ENCODE measurements at places on chromosomes 7 and 10.

- DNase-seq, result no peak
Measured at GRCh38 chr10:10587744-10588393, 429.8 kb upstream of the CELF2 start.

DNA sequence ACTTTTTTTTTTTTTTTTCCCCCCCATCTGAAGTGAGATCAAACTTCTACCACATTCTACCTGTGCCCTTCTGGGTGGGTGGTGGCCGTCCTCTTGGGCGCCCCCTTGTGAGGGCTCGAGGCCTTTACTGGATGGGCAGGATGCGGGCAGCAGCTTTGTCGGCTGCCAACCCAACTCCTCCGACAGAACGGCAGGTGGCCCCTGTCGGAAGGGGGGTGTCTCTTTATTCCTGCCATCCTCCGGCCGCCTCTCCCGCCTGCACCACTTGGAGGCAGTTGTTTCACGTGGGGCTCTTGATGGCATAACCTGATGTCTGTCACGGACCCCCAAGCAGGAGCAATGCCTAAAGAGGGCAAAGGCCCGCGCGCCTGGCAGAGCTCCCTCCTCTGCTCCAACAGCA, 31.0 kb downstream of the AMZ1 start:
- DNase-seq, result peak; percentile 65

- no peak for DNase-seq
Measured at GRCh38 chr10:99652800-99653390, 6.4 kb upstream of the ENTPD7 start.

- no peak for DNase-seq
Measured at GRCh38 chr10:71307469-71308085, 11.5 kb upstream of the SLC29A3 start.

- peak; percentile 50 for DNase-seq
Measured at GRCh38 chr7:141702047-141702567, at the start of gene DENND11. Gene DENND11 (minus strand): TSS chr7:141702166. CDS start chr7:141702153, 13 bp downstream.

DNA sequence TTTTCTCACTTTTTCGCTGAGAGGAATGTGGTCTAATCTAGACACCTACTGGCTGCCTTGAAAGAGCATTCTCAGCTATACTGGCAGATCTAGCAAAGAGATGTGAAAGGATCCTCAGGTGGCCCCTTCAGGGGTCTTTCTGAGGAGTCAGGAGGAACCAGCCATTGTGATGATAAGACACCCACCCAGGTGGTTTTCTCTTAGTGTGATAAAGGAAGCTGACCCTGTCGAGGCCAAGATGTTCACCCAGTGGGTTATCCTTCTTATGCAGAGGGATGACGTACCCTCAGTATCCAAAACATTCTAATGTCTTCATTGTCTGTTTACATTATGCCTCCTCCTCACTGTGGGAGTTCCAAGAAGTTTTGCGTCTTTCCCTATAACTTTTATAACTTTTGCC, 98.3 kb upstream of the LRGUK start:
- DNase-seq, result no peak

- no peak for DNase-seq
Measured at GRCh38 chr10:33341637-33342036, 7.2 kb upstream of the NRP1 start.

GRCh38 chr10:97063983-97064837, 121.5 kb downstream of the SLIT1 start:
- DNase-seq, result no peak

GRCh38 chr10:84743483-84743882, 415.1 kb downstream of the CCSER2 start:
- no peak for DNase-seq

- no peak for DNase-seq
Measured at GRCh38 chr10:92173996-92174395, 116.9 kb downstream of the CPEB3 start.

DNA sequence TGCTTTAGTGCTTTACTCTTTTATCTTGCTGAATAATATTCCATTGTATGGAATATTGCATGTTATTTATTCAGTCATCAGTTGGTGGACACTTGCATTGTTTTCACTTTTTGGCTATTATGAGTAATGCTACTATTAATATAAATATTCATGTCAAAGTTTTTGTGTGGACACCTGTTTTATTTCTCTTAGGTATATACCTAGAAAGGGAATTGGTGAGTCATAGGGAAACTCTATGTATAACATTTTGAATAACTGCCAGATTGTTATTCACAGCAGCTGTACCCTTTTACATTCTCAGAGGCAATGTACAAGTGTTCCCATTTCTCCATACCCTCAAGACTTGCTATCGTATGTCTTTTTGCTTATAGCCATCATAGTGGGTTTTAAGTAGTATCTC, 268.7 kb downstream of the SEMA3A start:
- no peak for DNase-seq

DNA sequence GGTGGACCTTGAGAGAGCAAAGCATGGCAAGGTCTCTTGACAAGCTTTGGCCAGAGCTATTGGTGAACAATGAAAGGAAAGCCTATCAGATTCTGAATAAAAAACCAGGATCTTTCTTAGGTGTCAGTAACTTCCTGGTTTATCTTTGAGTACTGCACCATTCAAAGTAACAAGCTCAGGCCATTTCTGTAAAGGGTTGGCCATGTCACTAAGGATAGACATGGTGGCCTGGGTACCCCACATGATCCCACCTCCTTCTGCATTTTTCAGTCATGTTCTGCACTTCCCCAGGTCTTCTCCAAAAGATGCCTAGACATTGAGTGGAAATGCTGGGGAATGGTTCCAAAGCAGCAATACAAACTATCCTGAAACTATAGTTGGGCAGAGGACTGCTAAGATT, 242.0 kb downstream of the ARHGAP12 start:
- DNase-seq, result no peak

- DNase-seq, result no peak
Measured at GRCh38 chr7:94056796-94057207, 52.6 kb upstream of the BET1 start.

DNA sequence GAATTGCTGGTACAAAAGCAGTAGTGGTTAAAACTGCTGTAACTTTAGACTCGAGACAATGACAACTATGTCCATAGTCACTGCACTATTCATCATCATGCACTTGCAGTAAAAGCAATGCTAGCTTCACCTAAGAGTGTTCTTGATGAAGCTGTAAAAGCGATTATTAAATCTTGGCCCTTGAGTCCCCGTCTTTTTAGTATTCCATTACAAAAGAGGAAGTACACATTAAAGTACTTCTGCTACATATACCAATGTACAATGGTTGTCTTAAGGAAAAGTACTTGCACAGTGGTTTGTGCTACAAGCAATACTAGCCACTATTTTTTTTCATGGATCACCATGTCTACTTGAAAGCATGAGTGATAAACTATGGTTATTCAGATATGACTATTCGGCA, 78.3 kb downstream of the ATAD1 start:
- no peak for DNase-seq

DNA sequence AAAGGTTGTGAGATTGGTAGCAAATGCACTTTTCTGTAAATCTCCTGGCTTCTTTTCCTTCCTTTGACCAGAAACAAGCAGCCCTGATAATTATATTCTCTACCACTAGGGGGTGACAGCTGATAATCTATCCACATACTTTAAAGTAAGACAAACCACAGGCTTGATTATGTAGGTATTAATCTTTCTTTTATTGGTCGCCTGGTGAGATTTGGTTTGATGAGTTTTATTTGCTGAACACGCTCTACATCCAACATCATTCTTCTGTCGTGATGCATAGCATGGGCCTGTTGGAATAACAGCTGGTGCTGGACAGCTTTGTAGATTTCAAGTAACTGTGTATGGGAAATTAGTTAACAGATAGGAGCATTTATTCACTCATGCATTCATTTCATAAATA, 63.5 kb downstream of the ZNF365 start:
- DNase-seq, result no peak

- no peak for DNase-seq
Measured at GRCh38 chr7:127600885-127601284, 7.3 kb downstream of the FSCN3 start.

DNA sequence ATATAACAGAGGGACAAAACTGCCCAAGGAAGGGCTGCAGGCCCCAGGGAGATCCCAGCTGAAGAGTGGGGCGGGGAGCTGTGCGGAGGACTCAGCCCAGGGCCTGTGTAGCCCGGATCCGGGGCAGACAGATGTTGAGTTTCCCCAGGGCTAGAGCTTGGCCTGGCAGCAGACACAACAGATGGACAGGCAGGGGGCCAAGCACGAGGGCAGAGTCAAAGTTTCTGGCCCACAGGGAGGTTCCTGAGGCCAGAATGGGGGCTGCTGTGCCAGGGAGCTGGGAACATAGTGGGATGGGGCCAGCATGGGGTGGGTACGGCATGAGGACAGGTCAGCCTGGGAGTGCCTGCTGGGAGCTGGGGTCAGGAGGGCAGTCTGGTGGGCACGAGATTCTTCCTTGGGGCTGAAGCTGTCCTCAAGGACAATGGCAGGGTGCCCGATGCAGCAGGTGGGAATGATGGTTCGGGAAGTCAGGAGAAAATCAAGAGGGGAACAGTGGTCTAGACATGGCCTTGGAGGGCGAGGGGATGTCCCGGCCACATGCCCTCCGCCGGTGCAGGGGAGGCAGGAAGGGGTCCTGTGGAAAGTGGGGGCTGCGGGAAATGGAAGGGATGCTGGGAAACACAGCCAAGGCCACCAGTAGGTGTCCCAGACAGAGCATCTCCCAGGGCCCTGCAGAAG, 519.1 kb upstream of the FOXK1 start:
- no peak for DNase-seq

GRCh38 chr10:116877391-116877790, 28.1 kb downstream of the ENO4 start:
- no peak for DNase-seq

DNA sequence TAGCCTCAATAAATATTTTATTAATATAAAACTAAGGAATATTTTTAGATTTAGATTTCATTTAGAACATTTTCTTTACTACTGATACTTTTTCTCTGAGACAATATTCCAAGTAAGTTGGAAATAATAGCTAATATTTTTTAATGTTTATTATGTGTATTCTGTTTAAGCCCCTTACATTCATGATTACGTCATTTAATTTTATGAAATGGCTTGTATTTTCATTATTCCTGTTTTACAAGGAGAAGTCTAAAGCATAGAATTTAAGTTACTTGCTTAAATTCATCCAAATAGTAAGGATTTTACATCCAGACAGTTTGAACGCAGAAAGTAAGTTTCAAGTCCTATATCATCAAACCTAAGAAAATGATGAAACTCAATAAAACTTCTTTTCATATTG, 6.1 kb downstream of the DGKB start:
- DNase-seq, result no peak

- no peak for DNase-seq
Measured at GRCh38 chr10:7606951-7607404, 59.8 kb downstream of the ITIH5 start.

- no peak for DNase-seq
Measured at GRCh38 chr10:3978174-3978573, 193.2 kb upstream of the KLF6 start.

DNA sequence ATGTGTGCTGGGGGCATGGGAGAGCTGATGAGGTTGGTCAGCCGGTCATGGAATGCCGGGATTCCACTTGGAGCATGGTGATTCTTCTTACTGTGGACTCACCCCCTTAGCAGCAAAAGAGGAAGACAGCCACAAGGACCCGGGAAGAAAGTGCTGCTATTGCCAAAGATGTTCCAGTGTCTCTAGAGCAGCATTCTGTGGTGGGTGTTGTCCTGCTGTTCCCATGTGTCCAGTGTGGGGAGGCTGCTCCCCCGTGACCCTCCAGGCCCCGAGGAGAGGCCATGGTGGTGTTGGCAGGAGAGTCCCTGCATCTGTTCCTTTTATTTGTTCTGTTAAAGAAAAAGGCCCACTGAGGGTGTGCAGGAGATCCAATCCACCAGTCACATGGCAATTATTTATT, 499.4 kb downstream of the RPS24 start:
- DNase-seq, result no peak

GRCh38 chr10:117967149-117967650, 79.5 kb downstream of the RAB11FIP2 start:
- no peak for DNase-seq

DNA sequence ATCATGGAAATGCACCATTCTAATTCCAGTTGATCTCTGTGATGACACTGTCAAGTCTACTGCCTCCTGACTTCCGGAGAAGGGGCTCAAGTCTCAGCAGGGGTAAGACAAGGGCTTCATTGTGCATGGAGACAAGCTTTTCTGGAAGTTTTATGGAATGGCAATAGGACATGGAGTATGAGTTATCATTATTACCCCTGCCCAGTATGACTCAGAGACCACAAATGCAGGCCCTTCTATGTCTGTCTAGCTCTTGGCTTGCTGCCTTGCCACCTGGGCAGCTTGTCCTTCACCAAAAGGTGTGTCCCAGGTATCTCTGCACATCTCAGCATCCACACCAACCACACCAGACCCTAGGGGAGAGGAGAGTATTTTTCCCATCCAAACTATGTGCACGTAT, 34.9 kb upstream of the KIAA1217 start:
- no peak for DNase-seq

Measured in activated CD4-positive, alpha-beta T cell treated with anti-CD3 and anti-CD28 coated beads, Interleukin-2, amount 50 U/mL, for 1 hour (primary cell).